ENCODE measurements at places on chromosomes 2 and 18.

- DNase-seq = no peak
These were observed 44.7 kb upstream of the SNED1 start for GRCh38 chr2:240953426-240954410.

GRCh38 chr2:41197781-41198180 lies 745.9 kb upstream of the SLC8A1 start:
- DNase-seq = no peak

GRCh38 chr2:10170256-10170655 lies 47.7 kb downstream of the RRM2 start:
- DNase-seq = no peak

DNA sequence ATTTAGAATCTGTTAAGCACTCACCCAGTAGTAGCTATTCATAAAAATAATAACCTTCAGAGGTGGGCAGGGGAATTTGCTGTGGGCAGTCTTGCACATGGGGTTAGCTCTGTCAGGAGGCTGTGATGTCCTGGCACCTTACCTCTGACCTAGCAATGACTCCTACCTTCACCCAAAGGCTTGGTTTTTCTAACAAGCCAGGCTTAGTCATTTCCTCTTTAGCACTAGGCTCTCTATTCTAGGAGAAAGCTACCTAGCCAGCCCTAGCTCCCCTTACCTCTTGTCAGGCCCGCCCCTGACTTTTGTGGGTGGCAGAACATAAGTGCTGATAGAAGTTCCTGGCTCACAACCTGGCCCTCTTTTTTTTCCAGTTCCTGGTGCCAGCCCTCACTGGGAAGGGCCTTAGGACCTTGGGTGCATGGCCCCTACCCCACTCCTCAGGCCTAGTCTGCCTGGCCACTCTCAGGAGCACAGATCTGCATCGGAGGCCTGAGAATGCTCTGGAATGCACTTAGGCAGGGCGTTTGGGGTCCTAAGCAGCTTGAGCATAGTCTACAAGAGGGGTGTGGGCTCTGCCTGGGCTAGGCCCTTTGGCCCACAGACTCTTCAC lies 17.7 kb downstream of the CPLX4 start:
- no peak for DNase-seq
